ENCODE measurements at places on chromosomes 5 and 9. TPM values are rescaled to one million over a fixed set of nuclear protein-coding genes. Genes with fewer than 3 reads are reported as not detected.

The HSD17B3 gene
- total RNA-seq = not detected

The PWWP2A gene
- total RNA-seq = 18.5 TPM

The TDRD7 gene
- total RNA-seq = 9.7 TPM

The PSD2 gene
- 1.5 TPM for total RNA-seq

The CARD6 gene
- 0.53 TPM for total RNA-seq

The PCDHA1 gene
- total RNA-seq = not detected

GRCh38 chr5:39947657-39948056 is 522.9 kb upstream of the DAB2 start:
- no peak for DNase-seq
- H3K36me3 ChIP-seq = peaks cover 5% of the 10 kb centered on the region
- no peaks in the 10 kb centered on the region for H3K4me1 ChIP-seq
- H3K27ac ChIP-seq = no peak overlapping the region

DNA sequence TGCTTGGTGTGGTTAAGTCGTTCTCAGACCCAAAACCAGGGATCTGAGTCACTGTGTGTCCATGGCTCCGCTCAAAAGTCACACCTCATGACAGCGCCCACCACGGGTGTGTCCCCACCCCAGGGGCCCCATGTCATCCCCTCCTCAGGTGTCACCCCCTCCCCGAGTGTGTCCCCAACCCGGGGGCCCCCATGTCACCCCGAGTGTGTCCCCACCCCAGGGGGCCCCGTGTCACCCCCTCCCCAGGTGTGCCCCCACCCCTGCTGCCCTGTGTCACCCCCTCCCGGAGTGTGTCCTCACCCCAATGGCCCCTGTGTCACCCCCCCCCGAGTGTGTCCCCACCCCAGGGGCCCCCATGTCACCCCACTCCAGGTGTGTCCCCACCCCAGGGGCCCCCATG is 5.1 kb downstream of the LRRC14B start:
- H3K27ac ChIP-seq = no peak overlapping the region
- no peak overlapping the region for H3K4me3 ChIP-seq
- no peaks in the 10 kb centered on the region for H3K27me3 ChIP-seq

DNA sequence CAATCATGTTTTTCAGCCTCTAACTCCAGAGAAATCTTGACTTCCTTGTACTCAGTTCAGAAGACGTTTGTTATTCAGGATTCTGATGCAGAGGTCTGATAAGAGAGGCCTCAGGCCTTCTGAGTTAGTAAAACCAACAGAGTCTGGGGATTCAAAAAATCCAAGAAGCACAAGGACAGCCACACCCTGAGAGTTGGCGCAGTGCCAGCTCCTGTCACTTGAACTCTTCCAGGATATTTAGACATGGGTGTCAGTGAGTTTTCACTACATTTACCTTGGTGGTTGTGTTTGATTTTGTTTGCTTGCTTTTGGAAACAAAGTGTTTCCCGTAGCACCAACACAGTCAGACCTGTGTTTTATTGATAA is 41.6 kb upstream of the PDE8B start:
- no peaks in the 10 kb centered on the region for H3K27me3 ChIP-seq
- no peaks in the 10 kb centered on the region for H3K36me3 ChIP-seq
- H3K4me1 ChIP-seq = peaks cover 40% of the 10 kb centered on the region

GRCh38 chr5:160044967-160045366 is 36.0 kb downstream of the TTC1 start:
- DNase-seq = no peak
- no peak overlapping the region for H3K4me3 ChIP-seq
- peaks cover 17% of the 10 kb centered on the region for H3K36me3 ChIP-seq

DNA sequence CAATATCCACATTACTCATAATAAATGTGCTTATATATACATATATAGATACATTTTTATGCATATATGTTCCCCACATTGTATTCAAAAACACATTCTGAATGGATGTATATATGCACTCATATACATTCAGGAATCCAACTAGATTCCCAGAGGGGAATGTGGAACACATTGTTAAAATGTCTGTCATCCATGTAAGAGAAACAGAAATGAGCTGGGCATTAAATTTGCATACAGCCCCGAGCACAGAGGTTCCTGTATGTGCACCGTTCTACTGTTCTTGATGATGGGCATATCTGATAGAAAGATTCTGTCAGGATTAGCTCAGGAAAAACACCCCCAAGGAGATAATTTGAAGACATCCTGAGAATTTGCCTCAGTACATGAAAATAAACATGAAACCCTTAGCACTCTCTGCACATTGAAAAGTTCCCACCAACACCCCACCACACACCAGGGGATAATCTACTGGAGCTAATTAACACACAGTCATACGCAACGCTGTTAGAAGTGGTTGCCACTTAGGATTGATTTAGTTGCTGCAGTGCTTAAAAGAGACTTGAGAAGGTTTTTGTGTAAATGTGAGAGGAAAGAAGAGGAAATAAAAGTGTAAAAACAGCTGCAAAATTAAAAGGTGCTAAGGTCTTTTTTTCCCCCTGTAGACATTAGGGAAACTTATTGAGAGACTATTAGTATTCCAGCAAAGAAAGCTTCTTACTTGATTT is 223.3 kb downstream of the SLF1 start:
- no peak for DNase-seq
- H3K27ac ChIP-seq = no peak overlapping the region
- peaks cover 4% of the 10 kb centered on the region for H3K27me3 ChIP-seq
- H3K4me1 ChIP-seq = no peaks in the 10 kb centered on the region
- H3K4me3 ChIP-seq = no peak overlapping the region
- H3K36me3 ChIP-seq = no peaks in the 10 kb centered on the region
